ENCODE measurements at places on chromosomes 3 and 15.

DNA sequence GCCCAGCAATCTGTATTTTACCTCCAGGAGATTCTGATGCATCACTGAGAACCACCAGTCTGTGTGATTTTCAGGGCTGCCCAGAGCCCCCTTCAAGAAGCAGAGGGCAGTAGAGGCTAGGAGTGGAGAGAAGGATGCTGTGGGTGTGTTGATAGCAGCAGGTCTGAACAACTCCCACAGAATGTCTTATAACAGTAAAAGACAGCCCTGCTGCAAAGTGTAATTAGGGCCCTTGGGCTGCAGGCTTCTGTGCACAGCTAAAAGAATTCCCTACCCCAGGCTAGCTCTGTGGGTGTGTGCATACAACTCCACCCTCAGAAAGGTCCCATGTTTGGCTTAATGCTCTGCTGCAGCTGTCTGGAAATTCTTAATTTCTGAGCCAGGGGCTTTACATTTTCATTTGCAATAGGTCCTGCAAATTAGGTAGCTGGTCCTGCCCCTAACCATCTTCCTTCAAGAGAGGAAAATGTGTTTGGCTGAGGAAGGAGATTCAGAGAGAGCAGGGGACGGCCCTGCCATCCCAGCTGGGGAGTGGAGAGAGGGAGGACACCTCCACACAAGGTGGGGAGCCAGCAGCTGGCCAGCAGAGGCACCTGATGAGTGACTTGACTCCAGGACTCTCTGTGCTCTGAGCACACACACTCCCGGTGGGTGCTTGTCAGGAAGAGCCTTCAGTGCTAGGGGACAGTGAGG, 43.2 kb upstream of the RAB6B start:
- DNase-seq, result no peak

DNA sequence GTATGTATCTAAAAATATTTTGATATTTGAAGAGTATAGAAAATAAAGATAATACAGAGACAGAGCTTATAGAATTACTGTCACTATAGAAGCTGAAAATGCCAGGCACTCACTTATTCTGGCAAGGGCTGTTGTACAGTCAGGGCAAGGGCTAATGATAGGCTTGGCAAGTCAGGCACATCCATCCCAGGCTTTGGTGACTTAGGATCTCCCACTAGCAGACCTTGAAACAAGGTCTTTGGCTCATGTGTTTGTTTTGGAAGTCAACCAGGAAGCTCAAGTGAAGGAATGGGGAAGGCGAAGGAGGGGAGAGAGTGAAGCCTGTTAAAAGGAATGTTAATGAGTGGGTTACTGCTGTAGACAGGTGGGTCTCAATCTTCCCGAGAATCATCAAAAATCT, 199.1 kb upstream of the SUCLG2 start:
- no peak for DNase-seq

DNA sequence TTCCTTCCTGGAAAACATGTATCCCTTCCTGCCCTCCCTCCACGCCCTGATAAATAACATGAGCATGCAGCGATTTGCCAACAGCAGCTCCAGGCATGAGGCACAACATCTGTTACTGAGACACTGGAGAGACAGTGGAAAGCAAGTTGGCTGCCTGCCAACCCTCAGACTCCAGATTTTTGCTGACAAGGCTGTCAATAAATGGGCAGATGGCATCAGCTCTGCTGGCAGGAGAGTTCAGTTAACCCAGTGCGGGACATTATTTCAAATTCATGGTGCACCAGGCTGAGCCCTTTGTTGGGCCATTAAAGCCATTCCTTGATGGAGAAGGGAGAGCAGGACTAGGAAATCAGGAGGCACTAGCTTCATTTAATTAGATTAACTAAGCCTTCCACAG, 293.3 kb downstream of the MEX3B start:
- peak; percentile 88 for DNase-seq

- no peak for DNase-seq
Observed at GRCh38 chr15:78211189-78211921, 23.0 kb downstream of the ACSBG1 start.

DNA sequence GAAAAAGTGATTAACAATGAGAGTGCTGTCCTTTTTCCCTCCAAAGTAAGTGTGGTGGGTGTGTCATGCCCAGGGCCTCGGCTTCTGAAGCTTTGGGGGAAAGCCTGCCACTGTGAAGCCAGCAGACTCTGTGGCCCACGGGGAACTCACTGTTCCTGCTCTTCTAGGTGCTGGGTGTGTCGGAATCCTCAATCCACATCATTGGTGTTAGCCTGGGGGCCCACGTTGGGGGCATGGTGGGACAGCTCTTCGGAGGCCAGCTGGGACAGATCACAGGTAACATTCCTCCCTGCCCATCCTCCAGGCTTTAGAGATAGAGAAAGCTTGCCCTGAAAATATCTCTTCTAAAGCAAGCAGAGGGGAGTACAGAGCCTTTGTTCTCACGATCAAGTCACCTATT, 11.6 kb downstream of the PLA1A start:
- DNase-seq, result no peak

DNA sequence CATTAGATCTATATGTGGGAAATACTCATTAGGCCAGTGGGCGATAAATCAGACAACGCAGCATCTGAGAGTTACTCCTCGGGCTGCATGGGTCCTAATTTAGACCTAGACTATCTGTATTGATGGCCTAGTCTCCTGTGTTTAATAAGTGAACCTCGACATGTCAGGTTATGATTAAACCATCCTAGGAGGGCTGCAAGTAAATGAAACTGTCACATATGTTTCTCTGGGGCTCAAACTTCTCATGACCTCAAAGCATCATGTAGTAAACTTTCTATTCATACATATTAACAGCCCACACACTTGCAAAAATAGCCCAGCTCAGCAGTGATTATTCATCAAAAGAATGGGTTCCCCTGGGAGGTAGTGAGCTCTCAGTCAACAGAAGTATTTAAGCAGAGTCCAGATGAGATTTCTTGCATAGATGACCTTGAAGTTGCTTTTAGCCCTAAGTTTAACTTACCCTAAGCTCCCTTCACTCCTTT, 51.6 kb downstream of the RAB11A start:
- DNase-seq, result peak; percentile 24

GRCh38 chr3:135752851-135753250, 212.7 kb upstream of the PPP2R3A start:
- DNase-seq, result peak; percentile 10

All from fibroblast of skin of right biceps (primary cell).